ENCODE measurements at places on chromosomes 5 and 9. TPM values are rescaled to one million over a fixed set of nuclear protein-coding genes. Genes with fewer than 3 reads are reported as not detected.

TICAM2 gene
- 1.5 TPM for total RNA-seq

FOXD1 gene
- 0.09 TPM for total RNA-seq

ARHGEF37 gene
- total RNA-seq = 9.4 TPM

DMRT2 gene
- total RNA-seq = not detected

Measured in endothelial cell of coronary artery (primary cell).